ENCODE measurements at places on chromosomes 4 and X.
A peak's percentile ranks its signal among the peaks of the same experiment; 100 is the strongest.

DNA sequence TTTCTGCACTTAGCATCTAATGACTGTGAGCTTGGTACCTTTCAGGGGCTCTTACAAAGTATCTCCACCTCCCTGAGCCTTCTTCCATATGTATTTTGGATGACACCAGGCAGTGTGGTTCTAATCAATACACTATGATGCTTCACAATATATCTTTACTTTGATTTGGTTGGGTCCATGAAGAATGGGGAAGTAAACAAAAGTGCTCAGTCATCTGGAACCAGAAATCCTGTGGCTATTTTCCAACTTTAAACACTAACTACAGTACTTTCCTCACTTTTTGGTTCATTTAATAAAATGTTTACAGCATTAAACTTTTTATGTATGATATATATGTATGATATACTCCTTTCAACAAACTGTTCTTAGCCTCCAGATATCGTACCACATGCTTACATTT lies 216.4 kb upstream of the AFF2 start:
- DNase-seq = no peak

DNA sequence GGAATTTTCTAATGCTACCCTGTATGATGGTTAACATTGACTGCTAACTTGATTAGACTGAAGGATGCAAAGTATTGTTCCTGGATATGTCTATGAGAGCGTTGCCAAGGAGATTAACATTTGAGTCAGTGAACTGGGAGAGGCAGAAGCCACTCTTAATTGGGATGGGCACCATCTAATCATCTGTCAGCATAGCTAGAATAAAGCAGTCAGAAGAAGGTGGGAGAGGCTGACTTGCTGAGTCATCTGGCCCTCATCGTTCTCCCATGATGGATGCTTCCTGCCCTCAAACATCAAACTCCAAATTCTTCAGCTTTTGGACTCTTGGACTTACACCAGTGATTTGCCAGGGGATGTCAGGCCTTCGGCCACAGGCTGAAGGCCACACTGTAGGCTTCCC lies 878.5 kb downstream of the PCDH7 start:
- DNase-seq = no peak

GRCh38 chr4:159012381-159012780 lies 90.5 kb upstream of the RAPGEF2 start:
- DNase-seq = no peak

DNA sequence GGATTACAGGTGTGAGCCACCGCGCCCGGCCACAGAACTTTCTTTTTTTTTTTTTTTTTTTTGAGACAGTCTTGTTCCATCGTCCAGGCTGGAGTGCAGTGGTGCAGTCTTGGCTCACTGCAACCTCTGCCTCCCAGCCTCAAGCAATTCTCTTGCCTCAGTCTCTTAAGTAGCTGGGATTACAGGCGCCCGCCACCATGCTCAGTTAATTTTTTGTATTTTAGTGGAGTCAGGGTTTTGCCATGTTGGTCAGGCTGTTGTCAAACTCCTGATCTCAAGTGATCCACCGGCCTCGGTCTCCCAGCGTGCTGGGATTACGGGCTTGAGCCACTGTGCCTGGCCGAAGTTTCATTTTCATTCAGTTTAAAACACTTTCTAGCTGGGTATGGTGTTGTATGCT lies 16.4 kb downstream of the FAM193A start:
- DNase-seq = no peak

DNA sequence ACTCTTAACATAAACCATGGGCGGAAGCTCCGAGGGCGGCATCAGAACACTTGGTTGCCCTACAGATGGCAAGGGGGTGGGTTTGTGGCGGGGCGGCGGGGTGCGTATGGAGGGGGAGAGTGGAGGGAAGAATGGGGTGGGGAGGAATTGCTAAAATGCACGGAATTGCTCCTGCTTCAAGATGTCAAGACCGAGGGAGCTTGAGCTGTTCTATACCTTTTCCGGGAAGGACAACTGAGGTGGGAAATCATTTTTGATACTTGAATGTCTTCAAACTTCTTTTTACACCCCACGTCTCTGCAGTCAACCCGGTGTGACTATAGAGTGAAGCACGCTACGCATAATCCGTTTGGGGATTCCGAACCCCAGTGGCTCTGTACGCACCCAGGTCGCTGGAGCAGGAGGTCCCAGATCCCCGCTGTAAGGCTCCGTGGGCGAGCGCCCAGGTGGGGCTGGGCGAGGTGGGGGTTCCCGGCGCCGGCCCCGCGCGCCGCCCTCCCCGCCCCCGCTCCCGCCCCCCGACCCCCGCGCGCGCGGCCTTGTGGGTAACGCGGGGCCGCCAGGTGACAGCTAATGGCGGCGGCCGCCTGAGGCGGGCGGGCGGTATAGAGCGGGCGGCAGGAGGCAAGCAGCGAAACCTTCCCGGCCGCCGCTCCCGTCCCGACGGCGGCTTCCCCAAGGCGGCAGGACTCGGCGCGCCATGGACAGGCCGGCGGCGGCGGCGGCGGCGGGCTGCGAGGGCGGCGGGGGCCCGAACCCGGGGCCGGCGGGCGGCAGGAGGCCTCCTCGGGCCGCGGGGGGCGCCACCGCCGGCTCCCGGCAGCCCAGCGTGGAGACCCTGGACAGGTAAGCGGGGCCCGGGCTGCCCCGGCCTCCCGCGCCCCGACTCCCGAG lies at the start of gene MTMR1:
Gene MTMR1 (plus strand): TSS at position 566 of the 894 bp plus-strand sequence. CDS start 135 bp downstream, at position 701.
- peak; percentile 58 for DNase-seq

Measured in CD4-positive, alpha-beta T cell treated with Interleukin-1 beta for 1 hour (primary cell).